Fibroblast of skin of right biceps (primary cell): ENCODE measurements at places on chromosomes 1 and 21.

DNA sequence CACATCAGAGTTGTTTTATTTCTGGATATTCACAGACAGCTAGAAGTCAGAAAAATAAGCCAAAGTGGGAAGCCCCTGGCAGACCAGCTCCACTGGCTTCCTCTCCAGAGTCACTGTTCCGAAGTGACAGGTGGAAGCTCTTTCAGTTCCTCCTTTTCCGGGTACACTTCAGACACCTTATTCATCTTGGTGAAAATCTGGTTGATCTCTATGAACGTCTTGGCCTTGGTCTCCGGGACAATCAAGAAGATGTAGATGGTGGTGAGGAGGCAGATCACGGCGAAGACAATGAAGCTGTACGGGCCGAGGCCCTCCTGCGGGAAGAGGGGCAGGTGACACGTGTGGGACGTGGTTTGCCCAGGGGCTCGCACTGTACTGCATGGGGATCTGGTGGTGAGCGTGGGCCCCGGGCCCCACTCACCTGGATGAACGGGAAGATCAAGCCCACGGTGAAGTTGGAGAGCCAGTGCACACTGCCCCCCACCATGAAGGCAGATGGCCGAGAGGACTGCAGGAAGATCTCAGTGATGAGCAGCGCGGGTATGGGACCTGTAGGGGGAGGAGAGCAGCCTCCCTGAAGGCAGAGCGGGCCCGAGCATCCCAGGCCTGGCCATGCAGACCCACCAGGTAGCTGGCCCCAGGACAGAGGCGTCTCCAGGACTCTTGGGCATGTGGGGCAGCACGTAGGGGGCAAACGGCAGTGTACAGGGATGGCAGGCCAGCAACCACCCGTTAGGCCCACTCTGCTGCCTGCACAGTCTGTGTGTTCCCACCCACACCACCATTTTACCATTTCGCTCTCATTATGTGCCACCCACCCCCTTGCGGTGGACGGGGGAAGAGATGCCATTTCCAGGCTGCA is 11.5 kb upstream of the SLC2A7 start:
- DNase-seq, result no peak

DNA sequence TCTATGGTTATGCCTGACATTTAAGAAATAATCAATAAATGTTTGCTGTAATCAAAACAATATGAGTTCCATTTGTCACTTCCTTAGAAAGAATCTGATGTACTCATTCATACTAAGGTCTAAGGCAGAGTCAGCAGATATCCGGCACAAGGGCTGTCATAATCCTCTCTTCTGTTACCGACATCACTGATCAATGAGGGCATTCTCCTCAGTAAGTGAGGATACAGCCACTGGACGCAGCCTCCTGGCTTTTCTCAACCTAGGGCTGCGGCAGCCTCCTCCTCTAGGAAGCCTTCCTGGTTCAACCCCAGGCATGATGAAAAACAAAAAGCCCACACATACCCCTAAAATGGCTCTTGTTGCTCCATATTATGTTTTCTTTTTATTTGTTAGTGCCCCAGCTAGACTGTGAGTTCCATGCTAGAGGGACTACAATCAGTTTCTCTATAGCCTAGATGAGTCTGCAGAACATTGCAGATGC is 40.7 kb upstream of the TENT5C start:
- no peak for DNase-seq

DNA sequence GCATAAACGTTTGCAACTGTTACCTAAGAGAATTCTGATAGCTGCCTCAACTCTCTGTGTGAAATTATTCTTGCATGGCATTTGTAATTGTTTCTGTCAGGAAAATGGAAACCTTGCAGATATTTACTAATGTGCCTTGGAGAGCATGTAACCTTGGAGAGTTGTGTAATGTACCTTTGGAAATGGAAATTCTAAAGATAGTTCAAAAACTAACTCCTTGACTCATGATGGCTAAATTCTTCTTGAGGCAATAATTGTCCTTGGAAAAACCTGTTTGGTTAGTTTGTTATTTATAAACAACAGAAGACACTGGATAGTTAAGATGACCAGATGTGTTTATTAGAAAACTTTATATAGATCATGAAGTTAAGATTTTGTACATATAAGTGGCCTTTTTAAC is 1033.8 kb downstream of the PLA2G4A start:
- no peak for DNase-seq

DNA sequence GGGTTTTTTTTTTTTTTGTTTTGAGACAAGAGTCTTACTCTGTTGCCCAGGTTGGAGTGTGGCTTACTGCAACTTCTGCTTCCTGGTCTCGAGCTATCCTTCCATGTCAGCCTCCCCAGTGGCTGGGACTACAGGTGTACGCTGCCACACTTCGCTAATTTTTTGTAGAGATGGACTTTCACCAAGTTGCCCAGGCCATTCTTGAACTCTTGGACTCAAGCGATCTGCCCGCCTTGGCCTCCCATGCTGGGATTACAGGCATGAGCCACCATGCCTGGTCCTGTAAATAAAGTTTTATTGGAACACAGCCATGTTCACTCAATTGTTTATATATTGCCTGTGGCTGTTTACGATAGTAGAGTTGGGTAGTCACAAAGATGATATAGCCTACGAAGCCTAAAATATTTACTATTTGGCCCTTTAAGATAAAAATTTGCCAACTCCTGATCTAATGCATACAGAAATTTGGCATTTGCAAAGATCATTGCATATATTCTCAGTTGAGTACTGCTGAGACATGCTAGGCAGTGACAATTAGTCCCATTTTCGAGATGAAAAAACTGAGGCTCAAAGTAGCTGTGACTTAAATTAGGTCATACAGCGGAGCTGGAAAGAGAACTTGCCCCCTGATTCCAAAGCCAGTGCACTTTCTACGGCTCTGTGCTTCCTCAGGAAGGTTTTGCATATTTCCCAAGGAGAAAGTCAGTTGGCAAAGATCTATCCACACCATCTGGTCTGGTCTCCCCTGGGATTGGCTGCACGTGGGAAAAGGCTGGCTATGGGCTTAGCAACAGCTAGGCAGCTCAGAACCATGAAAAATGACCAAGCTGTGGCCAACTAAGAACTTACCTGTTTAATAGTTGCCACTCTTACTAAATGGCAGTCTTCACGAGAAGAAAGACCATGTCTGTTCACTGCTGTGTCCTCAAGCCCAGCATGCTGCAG is 19.4 kb downstream of the MECR start:
- no peak for DNase-seq

- DNase-seq, result peak; percentile 97
These were observed at the start of gene SHC1 for GRCh38 chr1:154970631-154971340. Gene SHC1, minus strand, starts transcription at chr1:154970747. Its CDS starts 221 bp downstream, at chr1:154970526.
